ENCODE measurements at places on chromosomes 2 and 18. TPM values are rescaled to one million over a fixed set of nuclear protein-coding genes. Genes with fewer than 3 reads are reported as not detected.

- DNase-seq, result no peak
These were observed 7.1 kb downstream of the NEURL3 start for GRCh38 chr2:96498021-96498431.

DNA sequence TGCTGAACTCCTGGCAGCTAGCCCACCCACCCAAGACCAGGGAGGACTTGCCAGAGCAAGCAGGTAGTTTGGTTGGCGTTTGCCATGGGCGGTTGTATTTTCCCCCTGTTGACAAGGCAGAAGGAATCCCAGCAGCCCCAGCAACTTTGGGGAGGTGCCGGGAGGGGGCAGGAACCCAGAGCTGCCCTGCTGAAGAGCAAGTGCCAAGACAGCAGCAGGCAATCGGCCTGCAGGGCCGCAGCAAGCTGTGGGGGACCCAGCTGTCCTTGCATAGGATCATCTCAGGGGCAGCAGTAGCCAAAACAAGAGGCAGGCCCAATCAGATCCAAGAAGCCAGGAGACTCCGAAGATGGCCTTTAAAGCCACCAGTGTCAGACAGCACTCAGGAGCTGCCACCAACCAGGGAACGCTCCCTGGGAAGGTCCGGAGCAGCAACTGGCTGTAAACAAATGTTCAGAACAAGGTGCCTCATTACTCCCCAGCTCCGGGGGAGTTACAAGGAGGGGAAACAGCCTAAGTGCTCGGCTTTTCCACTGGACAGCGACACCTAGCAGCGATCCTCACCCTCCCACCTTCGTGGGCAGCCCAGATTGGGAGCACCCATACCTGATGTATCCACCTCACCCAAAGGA is 2.1 kb downstream of the ST8SIA5 start:
- no peak for DNase-seq

DNA sequence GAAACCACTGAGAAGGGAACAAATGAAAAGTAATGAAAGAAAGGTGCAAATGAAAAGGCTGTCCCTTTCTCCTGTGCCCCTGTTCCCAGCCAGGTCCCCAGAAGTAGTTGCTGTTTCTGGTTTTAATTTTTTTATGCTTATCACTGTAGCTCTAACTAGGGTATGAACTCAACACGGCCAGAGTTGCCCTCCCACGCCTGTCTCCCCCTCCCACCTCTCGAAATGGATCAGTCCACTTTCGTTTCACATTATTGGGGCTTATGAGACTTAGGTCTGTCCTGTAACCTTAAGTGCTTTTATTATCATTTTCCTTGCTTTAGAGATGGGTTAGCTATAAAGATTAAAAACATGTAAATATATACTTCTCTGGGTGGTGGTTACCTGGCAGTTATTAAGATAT is 8.6 kb downstream of the RBFA start:
- no peak for DNase-seq

DNA sequence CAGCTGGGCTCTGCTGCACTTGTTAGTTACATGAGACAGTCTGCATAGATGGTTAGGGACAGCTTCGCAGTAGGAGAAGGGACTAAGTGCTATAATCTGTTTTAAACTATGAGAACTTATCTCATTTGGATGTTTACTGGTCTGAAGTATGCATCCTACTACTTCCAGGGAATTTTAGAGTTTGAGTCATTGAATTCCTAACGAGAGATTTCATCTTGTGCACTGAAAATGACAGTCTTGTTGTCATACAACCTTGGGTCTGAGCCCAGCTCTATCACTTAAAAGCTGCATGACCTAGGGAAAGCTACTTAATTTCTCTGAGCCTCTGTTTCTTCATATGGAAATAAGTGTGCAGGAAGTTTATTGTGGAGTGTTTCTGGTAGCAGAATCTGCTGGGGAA is 78.4 kb downstream of the TRIM43 start:
- DNase-seq, result peak; percentile 39

- no peak for DNase-seq
These were observed 6.8 kb upstream of the RHOB start for GRCh38 chr2:20440001-20440560.

DNA sequence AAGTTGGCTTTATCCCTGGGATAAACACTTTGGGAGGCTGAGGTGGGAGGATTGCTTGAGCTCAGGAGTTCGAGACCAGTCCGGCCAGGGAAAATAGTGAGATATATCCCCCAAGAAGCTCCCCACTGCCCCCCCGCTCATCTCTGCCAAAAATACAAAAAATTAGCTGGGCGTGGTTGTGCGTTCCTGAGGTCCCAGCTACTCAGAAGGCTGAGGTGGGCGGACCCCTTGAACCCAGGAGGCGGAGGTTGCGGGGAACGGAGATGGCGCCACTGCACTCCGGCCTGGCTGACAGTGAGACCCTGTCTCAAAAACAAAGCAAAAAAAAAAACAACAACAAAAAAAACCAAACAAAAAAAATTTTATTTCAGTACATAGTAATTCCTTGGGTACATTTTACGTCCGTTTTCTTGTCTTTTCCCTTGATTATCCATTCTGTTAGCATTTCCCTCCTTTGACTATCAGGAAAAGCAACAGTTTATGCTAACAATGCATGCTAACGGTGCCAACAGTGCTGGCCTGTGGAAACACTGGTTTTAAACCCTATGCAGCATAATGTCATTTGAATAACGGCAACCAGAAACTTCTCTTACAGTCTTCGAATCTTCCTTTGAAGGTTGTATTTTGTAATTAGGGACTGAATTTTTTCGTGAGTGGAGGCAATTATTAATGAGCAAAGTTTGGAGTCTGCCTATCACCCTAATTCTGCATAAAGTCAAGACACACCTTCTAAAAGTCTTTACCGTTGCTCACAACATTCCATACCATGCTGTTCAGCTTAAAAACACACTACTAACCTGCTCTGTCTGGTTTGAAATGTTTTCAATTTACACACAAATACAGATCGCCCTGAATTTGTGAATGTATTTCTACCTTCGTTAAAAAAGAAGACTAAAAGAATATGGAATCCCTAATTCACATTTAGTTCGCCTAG is 721 bp upstream of the MIB1 start:
- peak; percentile 8 for DNase-seq

DNA sequence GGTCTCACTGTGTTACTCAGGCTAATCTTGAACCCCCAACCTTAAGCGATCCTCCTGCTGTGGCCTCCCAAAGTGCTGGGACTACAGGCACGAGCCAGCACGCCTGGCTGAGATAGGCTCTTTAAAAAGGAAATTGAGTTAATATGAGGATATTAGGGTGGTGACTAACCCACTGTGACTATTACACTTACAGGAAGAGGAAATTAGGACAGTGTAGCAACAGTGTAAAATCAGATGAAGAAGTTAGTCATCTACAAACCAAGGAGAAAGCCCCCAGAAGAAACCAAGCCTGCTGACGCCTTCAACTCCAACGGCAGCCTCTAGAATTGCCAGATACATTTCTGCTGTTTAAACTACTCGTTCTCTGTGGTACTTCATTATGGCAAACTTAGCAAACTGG is 711.9 kb downstream of the SUCLG1 start:
- DNase-seq, result no peak

- no peak for DNase-seq
These were observed 393.1 kb upstream of the LYPD1 start for GRCh38 chr2:133062931-133063665.

GRCh38 chr18:23949863-23950262 is 64.7 kb upstream of the TTC39C start:
- no peak for DNase-seq

DNA sequence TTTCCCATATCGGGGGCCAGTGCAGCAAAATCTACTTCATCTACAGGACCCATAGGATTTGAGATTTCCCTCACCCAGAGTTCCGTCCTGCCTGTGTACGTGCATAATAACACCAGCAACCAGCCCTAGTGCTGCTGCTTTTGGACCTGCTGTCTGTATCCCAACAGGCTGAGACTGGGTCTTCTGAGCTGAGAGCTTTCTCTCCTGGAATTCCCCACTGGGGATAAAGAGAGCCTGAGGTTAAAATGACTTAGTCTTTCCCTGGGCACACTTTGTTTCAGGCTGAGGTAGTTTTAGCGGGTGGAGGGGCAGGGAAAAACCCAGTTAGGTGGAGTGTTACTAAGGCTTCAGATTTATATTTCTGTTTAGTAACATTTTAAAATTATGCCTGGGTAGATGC is 62.5 kb downstream of the SERTAD2 start:
- DNase-seq, result no peak

GRCh38 chr2:217711188-217711587 is 291.6 kb downstream of the TNS1 start:
- DNase-seq, result peak; percentile 75

GRCh38 chr2:3265471-3265870 is 112.1 kb downstream of the EIPR1 start:
- no peak for DNase-seq

- no peak for DNase-seq
These were observed 157.4 kb downstream of the MYO3B start for GRCh38 chr2:170335351-170335750.

DNA sequence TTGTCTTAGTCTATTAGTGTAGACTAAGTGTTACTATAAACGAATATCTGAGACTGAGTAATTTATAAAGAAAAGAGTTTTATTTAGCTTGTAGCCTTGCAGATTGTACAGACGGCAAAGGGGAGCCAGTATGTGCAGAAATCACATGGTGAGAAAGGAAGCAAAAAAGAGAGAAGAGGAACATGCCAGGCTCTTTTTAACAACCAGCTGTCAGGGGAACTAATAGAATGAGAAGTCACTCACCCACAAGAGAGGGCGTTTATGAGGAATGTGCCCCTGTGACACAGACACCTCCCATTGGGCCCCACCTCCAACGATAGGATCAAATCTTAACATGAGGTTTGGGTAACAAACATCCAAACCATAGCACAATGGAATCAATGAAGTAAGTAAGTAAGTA is 20.6 kb upstream of the ZNF804A start:
- no peak for DNase-seq

- peak; percentile 15 for DNase-seq
These were observed 331.1 kb downstream of the PLCL1 start for GRCh38 chr2:198135481-198135934.

CWC22 gene
- total RNA-seq, result 11.3 TPM

IL36G gene
- not detected for total RNA-seq

C2orf78 gene
- total RNA-seq, result not detected

IRS1 gene
- total RNA-seq, result 33.2 TPM

RAB11FIP5 gene
- 37.7 TPM for total RNA-seq

MATN3 gene
- 3.9 TPM for total RNA-seq

CAPN14 gene
- total RNA-seq, result under 0.01 TPM

CPS1 gene
- total RNA-seq, result 21.6 TPM

SERPINB12 gene
- not detected for total RNA-seq

NEU4 gene
- total RNA-seq, result not detected

ZBTB7C gene
- total RNA-seq, result not detected

Data from fibroblast of villous mesenchyme (primary cell).